Sciatic nerve (tissue), 2 donors: ENCODE measurements at places on chromosomes 6 and 20.

- DNase-seq = peak; percentile 53
Measured at GRCh38 chr6:151101816-151102694, 137.7 kb upstream of the AKAP12 start.

DNA sequence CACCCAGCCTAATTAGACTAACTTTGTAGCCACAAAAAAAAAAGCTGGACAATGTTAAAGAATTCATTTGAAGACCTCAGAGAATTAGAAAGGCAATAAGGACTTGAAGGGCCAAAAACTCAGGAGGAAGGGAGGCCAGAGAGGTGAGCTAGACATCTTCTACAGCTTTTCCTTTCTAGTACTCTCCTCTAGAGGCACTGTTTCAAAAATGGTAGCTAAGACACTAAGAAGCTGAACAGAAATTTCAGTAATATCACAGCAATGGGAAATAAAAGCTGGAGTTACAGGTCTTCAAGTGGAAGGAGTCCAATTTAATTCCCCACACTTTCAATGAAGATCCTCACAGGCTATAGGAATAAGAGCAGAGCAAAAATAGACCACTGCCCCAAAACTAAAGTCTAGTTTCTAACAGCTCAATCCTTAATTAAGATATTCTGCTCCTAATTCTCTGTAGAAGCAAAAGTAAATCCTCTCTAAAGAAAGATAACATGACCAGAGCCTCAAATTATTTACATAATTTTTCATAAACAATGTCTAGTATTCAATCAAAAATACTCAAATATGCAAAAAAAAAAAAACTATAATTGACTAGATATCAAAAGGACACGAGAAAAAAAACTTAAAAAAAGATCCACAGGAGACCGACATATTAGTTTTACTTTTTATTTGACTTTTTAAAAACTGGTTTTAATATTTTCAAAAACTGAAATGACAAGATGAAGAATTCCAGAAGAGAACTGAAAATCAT lies 63.7 kb downstream of the RNGTT start:
- DNase-seq = no peak

GRCh38 chr6:33683051-33683571 lies 28.4 kb downstream of the UQCC2 start:
- no peak for DNase-seq

DNA sequence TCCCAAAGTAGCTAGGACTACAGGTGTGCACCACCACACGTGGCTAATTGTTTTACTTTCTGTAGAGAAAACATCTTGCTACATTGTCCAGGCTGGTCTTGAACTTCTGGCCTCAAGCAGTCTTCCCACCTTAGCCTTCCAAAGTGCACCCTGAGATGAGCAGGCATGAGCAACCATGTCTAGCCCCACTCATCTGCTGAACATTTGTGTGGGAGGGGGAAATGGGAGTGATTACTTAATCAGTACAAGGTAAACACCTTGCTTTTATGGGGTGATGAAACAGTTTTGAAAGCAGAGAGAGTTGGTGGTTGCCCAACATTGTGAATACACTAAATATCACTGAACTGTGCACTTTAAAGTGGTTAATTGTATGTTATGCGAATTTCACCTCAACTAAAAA lies 5.3 kb downstream of the APMAP start:
- no peak for DNase-seq

DNA sequence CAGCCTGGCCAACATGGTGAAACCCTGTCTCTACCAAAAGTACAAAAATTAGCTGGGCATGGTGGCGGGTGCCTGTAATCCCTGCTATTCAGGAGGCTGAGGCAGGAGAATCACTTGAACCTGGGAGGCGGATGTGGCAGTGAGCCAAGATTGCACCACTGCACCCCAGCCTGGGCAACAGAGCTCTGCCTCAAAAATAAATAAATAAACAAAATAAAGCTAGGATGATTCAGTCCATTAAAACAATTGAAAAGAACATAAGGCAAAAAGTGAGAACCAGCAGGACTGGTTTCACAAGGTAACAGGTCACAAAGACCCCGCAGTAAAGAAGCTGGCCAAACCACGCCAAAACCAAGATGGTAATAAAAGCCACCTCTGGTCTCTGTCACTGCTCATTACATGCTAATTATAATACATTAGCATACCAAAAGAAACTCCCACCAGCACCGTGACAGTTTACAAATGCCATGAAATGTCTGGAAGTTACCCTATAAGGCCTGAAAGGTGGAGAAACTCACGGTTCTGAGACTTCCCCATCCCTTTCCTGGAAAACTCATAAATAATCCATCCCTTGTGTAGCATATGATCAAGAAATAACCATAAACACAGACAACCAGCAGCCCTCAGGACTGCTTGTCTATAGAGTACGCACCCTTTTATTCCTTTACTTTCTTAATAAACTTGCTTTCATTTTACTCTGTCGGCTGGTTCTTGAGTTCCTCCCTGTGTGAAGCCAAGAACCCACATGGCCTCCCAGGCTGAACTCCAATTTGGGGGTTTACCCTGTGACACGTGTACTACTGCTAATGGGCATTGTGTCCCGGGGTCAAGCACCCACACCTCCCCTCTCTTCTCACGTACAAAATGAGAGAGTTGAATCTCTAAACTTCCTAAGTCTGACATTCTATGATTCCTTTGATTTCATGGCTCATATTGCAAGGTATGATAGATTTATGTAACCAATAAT lies 10.2 kb downstream of the LAMA4 start:
- no peak for DNase-seq

DNA sequence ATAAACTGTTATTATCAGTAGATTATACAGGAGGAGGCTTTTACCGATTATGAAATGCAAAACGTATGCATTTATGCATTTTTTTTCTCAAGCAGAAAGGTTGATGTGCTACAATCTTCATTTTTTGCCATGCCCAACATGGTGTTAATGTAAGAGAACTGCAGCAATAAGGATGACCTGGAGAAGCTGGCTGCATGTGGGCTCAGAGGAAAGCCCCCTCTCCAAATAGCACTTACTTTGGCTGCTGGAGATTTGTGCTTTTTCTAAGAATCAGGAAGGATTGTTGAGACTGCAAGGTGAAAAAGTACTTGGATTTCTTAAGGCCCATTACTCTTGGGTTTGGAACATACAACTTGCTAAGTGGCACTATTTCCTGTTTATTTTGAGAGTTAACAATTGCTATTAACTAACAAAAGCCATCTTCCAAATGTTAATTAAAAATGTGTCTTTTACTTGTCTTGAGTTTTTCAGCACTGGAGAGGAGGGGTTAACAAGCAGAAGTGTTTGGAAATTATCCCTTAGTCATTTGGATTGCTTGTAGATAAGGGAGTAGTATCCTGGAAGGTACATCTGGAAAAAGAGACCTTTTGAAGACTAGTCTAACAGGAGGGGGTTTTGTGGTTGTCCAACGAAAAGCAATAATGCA lies 5.6 kb downstream of the SOX4 start:
- no peak for DNase-seq

DNA sequence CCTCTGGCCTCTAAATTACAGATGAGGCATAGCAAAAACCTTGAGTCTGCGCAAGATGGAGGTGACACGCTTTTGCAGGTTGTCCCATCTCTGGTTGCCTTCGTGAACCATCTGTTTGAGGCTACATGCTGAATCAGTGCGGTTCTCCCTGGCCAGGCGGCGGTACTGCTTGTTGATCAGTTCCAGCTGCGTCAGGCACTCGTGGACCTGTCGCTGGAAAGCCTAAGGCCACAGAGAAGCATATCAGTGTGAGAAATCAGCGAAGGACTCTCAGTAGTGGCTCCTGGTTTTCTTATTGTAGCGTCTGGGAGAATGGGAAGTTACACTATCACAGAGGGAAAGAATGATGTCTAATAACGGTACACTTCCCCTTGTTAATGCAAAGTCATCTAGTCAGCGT lies 344.4 kb downstream of the ESR1 start:
- DNase-seq = no peak

DNA sequence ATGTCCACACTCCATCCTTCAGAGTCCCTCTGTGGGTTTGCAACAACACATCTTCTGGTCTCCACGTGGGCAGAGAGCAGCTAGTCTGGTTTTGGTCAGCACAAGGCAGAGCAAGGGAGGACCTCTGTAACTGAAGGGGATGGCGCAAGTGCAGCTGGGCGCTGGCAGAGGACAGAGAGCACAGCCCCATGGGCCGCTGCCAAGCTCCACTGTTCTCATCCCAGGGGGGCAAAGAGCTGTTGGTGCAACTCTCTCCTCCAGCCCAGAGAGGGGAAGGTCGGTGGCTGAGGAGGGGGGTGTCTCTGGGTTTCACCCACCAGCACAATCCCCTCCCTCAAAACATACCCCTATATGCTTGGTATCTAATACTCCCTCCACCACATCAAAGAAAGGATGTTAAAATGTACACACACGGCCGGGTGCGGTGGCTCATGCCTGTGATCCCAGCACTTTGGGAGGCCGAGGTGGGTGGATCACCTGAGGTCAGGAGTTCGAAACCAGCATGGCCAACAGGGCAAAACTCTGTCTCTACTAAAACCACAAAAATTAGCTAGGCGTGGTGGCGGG lies 9.1 kb downstream of the ATP9A start:
- no peak for DNase-seq

DNA sequence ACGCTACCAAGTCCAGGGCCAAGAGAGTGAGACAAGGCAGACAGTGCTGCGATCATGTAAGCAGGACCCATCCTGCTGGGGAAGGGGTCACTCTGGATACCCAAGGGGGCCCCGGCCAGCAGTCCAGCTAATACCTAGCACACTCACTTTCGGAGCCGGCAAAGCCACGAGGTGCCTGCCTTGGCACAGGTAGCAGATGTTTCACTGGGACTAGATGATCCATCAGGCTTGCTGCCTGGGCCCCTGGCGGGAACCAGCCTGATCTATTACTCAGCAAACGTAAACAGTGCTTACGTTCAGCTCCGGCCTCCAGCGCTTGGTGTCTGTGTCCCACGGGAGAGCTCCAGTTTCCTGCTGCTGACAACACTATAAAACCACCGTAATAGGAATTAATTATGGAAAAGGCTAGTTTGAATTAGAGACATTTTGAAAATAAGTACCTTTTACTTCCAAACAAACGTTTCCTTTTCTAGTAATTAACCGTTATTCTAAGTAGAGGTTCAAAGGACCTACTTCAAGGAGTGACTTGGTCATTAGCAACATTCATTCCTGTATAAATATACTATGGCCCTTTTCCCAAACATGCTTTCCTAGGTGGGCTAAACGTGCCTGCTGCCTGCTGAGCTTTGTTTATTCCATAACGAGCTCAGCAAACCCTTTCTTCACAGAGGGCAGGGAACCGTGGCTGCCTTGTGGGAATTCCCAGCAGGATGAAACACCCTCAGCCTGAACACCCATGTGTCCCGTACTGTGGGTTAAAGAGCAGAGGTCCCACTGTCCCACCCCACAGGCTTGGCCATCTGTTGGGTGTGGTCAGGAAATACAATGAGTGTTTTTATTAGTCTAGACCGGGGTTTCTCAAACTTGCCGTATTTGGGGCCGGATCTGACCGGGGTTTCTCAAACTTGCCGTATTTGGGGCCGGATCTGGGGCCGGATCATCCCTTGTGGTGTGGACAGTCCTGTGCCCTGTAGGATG lies 18.4 kb downstream of the SLC22A23 start:
- no peak for DNase-seq
